ENCODE measurements at places on chromosomes 5 and 9.
A peak's percentile ranks its signal among the peaks of the same experiment; 100 is the strongest.

GRCh38 chr5:17240487-17240886, 23.1 kb downstream of the BASP1 start:
- DNase-seq, result no peak

DNA sequence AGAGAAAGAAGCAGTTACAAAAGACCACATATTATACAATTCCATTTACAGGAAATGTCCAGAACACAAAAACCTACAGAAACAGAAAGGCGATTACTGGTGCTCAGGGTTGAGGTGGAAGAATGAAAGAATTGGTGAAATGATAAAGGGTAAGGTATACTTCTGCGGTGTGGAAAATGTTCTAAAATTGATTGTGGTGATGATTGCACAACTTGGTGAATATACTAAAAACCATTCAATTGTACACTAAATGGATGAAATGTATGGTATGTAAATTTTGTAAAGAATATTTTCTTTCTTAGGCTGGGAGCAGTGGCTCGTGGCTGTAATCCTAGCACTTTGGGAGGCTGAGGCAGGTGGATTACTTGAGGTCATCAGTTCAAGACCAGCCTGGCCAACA, 72.3 kb downstream of the UBAP2 start:
- no peak for DNase-seq

DNA sequence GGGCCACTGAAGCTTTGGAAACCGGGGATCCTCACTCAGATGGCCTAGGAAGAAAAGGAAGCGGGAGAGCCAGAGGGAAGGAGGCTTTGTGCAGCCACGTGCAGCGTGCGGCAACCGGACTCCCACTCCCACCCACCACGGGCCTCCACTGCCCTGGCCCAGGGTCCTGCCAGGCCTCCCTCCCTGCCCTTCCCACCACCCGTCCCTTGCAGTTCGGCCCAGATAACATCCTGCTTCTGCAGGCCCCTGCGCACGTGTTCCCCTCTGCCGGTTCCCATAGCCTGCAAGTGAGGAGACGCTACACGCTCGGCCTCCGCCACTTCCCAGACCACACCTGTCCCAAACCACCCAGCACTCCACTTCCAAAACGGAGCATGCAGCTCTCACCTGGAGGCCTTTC, 4.3 kb upstream of the LHX3 start:
- DNase-seq, result no peak

GRCh38 chr5:138905541-138905940, 30.4 kb upstream of the LRRTM2 start:
- peak; percentile 40 for DNase-seq

DNA sequence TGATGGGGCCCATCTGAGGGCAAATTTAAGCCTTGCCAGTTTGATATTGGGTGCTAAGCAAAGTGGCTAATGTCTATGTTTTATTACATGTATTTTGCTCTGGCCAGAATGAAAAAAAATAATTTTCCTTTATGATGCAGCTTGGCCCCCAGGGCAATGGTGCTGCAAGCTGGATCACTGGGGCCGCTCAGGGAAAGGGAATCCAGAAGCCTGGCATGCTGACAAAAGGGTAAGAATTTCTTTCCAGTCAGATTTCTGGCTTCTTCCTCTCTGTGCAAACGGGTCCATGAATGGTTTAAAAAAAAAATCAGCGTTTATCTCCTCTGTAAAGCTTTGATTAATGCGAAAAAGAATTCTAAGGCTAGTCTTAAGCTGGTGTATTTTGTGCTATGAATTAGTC, 138.4 kb downstream of the MAPKAP1 start:
- DNase-seq, result no peak

- no peak for DNase-seq
These were observed 25.0 kb downstream of the TTC23L start for GRCh38 chr5:34863946-34864345.

DNA sequence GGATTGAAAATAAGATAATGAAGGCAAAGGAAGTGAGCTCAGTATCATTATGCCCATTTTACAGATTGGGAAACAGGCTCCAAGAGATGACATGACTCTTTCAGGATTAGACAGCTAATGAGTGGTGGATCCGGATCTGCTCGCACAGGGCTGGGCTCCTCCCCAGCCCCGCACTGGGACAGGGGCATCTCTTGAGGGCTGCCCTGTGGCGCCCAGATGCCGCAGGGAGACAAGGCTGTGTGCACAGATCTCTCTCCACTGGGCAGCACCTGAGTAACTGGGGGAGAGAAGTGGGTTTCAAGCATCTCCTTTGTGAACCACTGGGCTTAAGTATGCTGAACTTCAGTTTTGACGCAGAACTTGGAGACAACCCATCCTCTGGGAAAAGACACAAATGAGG, 43.9 kb downstream of the ADAMTS2 start:
- no peak for DNase-seq

- DNase-seq, result no peak
These were observed 20.3 kb downstream of the POU5F2 start for GRCh38 chr5:93721071-93721470.

DNA sequence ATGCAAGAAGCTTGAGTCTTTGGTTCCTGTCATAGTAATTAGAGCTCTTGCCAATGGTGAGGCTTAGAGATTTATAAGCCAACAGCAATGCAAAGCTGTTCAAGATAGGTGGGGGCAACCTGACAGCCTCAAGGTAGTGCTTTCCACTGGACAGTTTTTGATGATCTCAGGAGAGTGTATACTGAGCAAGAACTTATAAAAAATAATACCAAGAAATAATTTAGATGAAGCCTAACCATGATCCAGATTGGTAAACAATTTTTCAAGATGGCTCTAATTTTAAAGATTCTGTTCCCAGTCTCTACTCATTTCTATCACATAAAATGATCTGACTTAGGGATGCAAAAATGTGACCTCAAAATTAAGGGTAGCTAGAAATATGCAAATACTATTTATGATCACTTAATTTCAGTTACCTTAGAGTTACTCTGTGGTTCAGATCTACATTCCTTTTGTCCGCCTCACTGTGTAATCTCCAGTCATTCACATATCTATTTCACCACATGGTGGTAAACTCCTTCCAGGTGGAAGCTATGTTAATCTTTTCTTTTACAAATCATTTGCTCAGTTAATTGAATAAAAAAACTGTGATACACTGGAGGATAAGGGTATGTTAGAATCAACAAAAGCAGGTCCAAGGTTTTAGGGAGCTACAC, 1228.0 kb upstream of the C9orf72 start:
- DNase-seq, result peak; percentile 53

GRCh38 chr9:23571414-23572104, 254.5 kb downstream of the ELAVL2 start:
- DNase-seq, result no peak

- no peak for DNase-seq
These were observed 23.1 kb downstream of the CXXC5 start for GRCh38 chr5:139671096-139671841.

- no peak for DNase-seq
These were observed 72.7 kb upstream of the RGMB start for GRCh38 chr5:98700730-98701129.

DNA sequence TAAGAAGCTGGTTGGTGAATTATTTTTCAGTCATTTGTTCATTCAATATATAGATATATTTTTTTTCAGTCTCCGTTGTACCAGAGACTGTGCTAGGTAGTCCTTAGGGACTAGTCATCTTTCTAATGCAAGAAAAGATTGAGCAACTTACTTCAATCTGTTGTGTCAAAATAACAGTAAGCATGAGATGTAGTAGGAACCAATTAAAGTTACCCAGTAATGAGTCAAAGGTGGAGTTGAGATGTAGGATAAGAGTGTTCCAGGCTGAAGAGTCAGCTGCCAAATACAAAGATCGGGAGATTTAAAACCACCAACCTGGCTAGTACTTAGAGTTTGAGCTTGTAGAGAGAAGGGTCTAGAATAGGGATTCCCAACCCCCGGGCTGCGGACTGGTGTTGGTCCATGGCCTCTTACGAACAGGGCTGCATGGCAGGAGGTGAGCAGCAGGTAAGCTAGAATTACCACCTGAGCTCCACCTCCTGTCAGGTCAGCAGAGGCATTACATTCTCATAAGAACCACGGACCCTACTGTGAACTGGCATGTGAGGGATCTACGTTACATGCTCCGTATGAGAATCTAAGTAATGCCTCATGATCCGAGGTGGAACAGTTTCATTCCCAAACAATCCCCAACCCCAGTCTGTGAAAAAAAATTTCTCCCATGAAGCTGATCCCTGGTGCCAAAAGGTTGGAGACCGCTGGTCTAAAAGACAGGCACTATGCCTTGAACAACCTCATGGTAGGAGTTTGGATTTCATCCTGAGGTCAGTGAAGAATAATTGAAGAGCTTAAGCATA, 1241.5 kb upstream of the WWC1 start:
- DNase-seq, result no peak

GRCh38 chr5:171588046-171588445, 168.6 kb downstream of the FGF18 start:
- no peak for DNase-seq

- DNase-seq, result no peak
These were observed 83.4 kb upstream of the DMRT1 start for GRCh38 chr9:758146-758545.

DNA sequence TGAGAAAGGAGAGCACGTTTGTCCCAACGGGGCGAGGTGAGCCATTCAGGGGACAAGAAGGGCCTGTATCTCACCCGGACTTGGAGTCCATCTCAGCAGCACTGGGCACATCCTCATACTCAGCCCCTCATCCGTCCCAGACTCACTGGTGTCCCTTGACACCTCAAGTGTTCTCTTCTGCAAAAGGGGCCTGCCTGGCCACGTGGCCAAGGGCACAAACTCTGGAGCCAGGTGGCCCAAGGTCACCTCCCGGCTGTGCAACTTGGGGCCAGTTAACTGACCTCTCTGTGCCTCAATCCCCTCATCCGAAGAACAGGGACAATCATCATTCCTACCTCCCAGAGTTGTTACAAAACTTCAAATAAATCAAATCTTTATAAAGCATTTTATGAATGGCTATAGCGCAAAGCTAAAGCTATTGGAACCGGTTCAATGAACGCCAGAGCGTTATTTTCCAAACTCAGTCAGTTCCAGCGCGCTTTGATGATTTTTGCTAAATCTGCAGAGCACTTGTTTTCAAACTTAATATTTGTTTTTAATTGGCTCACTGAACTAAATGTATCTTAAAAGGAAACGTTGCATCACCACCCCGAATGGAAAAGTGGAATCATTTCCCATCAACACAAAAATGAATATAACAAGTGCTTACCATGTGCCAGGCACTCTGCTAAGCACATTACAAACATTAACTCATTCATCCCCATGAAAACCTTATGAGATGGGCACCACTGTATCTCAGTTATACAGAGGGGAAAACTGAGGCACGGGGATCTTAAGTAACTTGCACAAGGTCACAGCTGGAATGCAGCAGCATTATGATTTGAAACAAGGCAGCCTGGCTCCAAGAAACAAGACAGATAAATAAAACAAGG, 49.3 kb downstream of the DUSP1 start:
- DNase-seq, result no peak

- no peak for DNase-seq
These were observed 29.1 kb downstream of the TSPAN17 start for GRCh38 chr5:176676361-176676824.

- no peak for DNase-seq
These were observed 22.5 kb downstream of the CCDC152 start for GRCh38 chr5:42779083-42779482.

GRCh38 chr5:179878222-179879002, 19.8 kb upstream of the MRNIP start:
- peak; percentile 76 for DNase-seq

- no peak for DNase-seq
These were observed 11.3 kb upstream of the LOX start for GRCh38 chr5:122089096-122090013.

GRCh38 chr9:110148384-110148783, 59.6 kb downstream of the C9orf152 start:
- DNase-seq, result no peak

GRCh38 chr5:167339205-167339604, 952.2 kb upstream of the WWC1 start:
- DNase-seq, result no peak

GRCh38 chr5:140678993-140679392, 5.6 kb upstream of the DND1 start:
- DNase-seq, result no peak

DNA sequence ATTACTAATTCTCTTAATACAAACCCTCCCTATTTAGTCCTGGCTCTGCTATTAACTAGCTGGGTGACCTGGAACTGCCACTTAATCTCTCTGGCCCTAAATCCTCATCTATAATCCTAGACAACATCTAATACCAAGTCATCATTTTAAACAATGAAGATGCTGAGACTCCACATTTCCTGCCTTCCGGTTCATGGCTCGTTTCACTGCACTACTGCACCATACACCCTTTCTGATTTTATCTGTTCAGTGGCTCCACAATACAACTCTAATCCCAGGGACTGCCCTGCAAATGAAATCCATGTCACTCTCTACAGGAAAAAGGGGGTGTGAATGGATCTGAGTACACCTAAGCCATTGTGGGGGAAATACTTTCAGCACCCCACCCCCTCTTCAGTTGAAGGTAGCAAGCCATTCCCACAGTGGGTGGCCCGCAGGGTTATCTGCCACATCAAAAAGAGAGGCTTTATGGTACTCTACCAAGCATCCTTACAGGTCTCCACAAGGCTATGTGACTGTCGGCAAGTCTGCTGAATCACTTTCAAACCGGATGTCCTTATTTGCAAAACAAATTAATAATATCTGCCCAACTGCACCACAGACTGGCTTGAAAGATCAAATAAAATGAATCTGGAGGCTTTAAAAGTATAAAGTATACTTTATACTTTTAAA, 89.5 kb downstream of the EPB41L4A start:
- DNase-seq, result no peak

DNA sequence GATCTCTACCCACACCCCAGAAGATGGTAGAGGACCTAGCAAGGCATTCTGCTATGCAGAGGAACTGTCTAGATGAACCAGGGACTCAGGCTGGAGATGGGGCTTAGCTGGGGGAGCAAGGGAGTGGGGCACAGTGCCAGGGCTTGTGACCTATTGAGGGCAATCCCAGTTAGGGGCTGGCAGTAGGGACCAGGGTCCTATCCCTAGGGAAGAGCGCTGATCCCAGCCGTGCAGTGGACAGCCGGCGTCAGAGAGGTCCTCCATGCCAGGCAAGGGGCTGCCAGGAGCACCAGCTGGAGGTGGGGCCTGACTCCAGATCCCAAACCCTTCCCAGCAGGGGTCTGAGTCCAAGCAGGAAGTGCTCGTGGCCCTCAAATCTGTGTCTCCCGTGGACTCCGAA, 52.7 kb upstream of the NEURL1B start:
- DNase-seq, result no peak

DNA sequence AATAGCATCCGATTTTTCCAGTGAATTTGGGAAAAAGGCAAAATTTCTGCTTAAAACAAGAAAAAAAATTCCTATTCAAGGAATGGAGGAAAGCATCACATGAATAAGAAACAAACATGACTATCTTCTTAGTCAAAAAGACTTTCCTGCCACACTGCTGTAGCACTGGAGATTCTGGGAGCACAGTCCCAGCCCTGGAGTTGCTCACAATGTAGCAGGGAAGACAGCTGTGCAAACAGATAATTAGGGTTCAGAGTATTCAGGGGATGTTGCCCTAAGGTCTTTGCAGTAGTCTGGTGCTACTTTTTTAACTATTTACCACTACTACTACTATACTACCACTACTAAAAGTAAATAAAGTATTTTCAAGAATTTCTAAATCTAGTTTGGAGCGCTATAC, 86.5 kb downstream of the BNC2 start:
- DNase-seq, result no peak

GRCh38 chr5:152164860-152165259, 240.2 kb upstream of the GLRA1 start:
- DNase-seq, result no peak

All from ACHN (cell line).